ENCODE measurements at places on chromosomes 16 and 17.

GRCh38 chr17:68178831-68179230 lies 69.0 kb upstream of the AMZ2 start:
- DNase-seq: no peak

GRCh38 chr16:79018650-79019429 lies 581.7 kb downstream of the MAF start:
- DNase-seq: no peak

GRCh38 chr17:15883617-15884111 lies 61.3 kb upstream of the ADORA2B start:
- DNase-seq: no peak

DNA sequence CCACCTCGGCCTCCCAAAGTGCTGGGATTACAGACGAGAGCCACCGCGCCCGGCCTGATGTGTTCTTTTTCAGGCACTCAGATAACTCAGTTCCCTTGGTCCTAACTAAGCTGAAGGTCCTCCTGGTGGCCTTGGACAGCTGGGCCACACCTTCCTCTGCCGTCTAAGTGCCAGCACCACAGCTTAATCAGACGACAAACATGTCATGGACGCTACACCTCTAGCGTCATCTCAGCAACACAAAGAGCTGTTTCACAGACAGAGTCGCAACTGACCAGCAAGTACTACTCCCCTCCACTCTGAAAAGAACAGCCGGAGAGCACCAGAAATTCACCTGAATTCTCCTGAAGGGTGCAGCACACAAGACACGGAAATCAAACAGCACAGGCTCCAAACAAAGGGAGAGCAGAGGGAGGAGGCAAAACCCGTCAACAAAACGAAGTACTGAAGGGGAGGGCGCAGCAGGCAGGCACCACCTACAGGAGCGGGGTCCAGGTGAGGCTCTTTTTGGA lies 4.4 kb downstream of the TRAP1 start:
- no peak for DNase-seq
